ENCODE measurements at places on chromosomes 13 and 19.
A peak's percentile ranks its signal among the peaks of the same experiment; 100 is the strongest.

DNA sequence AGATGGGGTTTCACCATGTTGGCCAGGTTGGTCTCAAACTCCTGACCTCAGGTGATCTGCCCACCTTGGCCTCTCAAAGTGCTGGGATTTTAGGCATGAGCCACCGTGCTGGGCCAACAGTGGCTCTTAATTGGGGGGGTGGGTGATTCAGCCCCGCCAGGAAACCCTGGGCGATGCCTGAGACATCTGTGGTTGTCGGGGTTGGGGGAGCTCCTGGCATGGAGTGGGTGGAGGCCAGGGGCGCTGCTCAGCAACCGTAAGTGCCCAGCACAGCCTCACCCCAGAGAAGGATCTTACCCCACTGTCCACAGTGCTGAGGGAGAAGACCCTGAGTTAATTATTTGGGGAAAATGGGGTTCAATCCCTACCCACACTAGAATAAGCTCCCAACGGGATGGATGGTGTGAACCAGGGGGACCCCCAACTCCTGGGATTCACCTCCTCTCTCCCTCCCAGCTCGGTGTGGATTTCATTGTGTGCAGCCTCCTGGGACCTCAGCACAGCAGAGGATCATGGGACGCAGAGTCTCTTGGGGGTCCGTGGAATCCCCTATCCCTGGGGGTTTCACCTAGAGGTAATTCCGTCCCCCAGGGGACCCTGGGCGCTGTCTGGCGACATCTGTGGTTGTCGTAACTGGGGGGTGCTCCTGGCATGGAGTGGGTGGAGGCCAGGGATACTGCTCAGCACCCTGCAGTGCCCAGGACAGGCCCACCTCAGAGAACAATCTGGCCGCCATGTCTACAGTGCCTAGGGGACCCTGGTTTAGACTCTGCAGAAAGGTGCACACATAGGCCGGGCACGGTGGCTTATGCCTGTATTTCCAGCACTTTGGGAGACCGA lies 68.9 kb downstream of the GADD45B start:
- no peak for DNase-seq

DNA sequence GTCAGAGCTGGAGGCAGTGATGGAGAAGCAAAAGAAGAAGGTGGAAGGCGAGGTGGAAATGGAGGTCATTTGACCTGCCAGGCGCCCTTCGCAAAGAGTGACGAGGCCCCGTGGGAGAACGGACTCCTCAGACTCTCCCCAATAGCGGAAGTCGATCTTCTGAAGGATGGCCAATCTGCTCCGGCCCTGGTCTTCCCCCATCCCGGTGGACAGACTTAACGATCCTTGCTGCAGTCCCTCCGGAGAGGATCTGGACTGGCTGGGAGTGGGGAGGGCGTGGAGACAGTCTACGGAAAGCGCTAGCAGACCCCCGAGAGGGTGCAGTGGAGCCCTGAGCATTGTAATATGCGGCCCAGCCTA lies 11.9 kb downstream of the EPS8L1 start:
- DNase-seq = peak; percentile 40

DNA sequence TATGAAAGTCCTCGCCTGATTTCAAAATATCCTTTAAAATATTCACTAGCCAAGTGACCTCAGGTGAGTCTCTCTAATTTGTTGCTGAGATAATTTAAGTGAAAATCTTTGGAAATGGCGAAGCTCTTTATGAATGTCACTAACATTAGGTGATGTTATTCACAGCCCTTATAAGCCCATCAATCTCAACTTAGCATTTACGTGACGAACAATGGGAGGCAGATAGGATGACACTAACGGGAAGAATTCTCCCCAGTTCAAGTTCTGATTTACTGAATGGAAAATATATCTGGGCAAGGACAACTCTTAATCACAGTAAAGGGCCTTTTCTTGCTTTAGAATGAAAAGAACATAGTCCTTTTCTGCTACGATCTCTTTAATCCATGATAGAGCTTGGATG lies 378.7 kb downstream of the LIG4 start:
- no peak for DNase-seq

DNA sequence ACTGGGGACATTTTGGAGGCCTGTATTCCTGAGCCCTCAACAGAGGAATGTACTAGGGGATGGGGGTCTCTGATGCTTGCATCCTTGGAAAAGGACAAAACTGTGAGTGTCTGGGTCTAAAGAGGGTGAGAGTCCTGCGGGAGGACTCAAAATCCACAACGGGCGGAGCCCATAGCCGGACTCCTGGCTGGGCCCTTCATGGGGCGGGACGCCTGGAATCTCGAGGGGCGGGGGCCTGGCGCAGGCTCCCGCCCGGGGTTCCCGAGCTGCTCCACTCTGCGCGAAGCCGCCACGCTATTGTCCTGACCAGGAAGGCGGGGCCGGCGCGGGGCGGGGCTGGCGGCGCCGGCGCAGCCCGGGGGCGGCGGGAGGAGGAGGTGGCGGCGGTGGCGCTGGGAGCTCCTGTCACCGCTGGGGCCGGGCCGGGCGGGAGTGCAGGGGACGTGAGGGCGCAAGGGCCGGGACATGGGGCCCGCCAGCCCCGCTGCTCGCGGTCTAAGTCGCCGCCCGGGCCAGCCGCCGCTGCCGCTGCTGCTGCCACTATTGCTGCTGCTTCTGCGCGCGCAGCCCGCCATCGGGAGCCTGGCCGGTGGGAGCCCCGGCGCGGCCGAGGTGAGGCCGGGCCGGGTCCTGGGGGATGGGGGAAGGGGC lies at the start of gene APLP1:
Gene APLP1, plus strand, starts transcription at position 403 of the 651 bp plus-strand sequence. Its CDS starts 63 bp downstream, at position 466.
- DNase-seq = peak; percentile 41

DNA sequence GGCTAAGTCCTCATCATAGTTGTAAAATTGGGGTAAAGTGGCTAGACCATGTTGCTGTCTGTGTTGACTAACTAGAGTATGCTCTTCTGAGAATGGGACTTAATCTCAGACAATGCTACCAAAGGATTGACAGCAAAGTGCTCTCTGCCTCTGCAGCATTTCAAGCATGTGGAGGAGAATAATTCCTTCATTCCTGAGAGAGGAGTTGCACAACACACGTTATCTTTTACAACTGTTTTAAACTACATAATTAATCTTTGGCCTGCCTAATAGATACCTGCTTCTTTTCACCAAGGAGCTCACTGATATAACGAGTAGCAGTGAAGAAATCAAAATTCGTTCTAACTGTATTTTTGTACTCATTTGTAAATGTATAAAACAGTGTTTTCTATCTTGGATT lies 2172.2 kb downstream of the PCDH9 start:
- DNase-seq = no peak

DNA sequence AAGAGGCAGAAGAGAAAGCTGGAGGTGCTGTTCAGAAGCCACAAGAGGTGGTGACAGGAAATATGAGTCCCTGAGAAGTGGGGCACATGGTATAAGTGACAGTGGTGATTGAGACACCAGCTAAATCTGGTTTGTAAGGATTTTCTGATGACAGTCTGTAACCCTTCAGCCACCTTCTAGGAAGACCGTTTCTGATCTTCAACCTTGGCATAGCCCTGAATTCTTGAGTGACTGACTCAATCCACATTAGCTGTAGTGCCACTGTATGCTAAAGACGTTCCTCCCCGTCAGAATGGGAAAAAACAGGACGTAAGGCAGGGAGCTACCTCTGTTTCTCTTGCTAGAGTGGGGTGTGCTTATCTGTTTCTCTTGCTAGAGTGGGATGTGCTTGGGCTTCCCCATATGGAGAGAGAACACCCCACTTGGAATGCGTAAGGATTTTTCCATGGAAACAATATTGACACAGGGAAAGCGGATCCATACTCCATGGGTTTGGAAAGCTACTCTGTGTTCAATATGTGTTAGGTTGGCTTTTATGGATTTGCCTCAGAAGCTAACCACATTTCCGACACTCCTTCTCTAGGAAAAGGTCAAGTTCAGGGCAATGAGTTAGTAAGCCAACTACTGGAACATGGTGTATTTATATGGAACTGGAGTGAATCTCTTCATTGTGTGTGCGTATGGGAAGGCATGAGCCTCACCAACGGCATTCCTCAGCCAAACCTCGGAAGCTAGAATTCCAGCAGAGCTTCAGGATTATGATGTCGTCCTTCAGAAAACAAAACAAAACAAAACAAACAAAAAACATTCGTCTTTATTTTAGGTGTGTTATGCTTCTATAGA lies 948.8 kb upstream of the SLC10A2 start:
- DNase-seq = no peak

GRCh38 chr13:60603049-60603448 lies 206.0 kb downstream of the TDRD3 start:
- DNase-seq = no peak

DNA sequence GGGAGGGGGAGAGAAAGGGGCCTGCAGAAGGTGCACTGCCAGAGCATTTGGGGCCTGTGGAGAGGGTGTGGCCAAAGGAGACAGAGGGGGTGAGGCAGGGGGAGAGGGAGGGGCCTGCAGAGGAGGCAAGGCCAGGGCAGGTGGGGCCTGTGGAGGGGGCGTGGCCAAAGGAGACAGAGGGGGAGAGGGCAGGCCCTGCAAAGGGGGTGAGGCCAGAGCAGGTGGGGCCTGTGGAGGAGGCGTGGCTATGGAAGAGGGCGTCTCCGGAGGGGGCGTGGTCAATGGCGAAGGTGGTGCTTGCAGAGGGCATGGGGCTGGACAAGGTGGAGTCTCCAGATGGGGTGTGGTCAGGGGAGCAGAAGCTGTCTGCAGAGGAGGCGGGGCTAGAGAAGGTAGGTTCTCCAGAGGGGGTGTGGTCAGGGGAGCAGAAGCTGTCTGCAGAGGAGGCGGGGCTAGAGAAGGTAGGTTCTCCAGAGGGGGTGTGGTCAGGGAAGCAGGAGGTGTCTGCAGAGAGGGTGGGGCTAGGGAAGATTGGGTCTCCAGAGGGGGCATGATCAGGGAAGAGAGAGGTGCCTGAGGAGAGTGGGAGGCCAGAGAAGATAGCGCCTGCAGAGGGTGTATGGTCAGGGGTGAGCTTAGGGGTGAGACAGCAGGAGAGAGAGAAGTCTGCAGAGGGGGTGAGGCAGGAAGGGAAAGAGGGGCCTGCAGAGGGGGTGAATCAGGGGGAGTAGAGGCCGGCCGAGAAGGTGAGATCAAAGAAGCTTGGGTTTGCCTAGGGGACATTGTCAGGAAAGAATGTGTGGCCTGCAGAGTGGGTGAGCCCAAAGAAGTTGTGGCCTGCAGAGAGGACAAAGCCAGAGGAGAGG lies 3.4 kb downstream of the PRR36 start:
- DNase-seq = peak; percentile 38

DNA sequence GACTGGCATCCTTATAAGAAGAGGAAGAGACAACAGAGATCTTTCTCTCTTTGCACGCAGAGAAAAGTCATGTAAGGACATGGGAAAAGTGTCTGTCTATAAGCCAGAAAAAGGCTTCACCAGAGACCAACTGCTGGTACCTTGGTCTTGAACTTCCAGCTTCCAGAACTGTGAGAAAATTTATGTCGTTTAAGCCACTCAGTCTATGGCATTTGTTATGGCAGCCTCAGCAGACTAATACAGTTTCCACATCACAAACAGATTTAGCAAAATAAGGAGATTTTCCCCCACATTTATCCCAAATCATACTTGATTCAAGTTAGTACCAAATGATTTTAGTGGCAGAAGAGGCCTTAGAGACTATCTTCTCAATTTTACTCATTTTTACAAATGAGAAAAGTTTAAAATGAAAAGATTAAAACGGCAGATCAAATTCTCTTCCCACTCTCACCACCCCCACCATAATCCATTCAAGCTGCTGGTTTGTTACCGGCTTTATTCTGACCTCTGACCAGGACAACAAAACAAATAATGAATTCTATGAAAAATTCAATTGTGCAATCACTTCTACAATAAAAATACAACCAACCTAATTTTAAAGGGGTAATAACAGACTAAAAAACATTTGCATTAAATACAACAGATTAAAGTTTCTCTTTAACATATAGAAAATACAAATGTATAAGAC lies 316.3 kb downstream of the TBC1D4 start:
- DNase-seq = no peak

DNA sequence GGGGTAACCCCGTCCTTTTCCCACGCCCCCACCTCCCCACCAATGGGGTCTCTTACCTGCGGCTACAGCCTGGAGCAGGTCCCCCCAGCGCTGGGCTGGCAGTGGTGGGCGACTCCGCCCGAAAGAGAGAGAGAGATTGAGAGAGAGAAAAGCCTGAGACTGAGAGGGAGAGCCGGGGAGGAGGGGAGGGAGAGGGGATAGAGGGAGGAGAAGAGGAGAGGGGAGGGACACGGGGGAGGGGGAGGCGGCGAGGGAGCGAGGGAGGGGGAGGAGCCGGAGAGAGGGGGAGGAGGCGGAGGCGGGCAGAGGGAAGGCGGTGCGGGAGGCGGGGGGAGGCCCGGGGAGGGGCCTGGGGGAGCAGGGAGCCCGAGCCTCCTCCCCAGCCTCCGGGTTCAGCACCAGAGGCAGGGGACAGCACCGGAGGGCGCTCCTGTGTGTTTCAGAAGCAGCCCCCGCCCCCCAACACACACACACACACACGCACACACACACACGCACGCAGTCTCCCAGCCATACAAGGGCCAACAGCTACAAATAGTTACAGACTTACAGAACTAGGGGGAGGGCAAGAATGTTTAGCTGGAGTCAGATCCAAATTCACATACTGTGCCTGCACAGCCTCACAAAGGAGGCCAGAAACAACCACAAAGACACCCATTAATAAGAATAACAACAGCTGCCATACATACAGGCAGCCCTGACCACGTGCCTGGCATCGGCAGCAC lies at the start of gene SLC8A2:
Gene SLC8A2, minus strand, starts transcription at position 161 of the 725 bp plus-strand sequence. CDS start 5,490 bp downstream, outside the sequence.
- DNase-seq = no peak

DNA sequence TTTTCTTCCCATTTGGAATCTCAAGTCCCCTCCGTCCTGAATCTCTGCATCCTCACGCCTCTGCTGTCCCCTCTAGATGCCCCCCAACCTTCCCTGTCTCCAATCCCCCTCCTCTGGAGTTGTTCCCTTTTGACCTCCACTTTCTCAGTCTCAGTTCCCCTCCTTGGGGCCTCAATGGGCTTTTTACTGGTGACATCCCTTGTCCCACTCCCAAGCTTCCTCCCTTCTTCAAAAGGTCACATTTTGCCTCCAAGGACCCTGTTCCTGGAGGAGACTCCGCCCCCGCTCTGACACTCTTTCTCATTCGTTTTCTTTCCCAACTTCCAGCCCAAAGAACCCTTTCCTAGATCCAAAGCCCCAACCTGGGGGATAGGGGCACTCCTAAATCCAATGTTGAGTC lies 1.0 kb downstream of the AP2S1 start:
- peak; percentile 49 for DNase-seq

GRCh38 chr19:54149021-54149812 lies 10.3 kb downstream of the LENG1 start:
- DNase-seq = no peak

- no peak for DNase-seq
Measured at GRCh38 chr19:28039677-28040381, 1173.1 kb downstream of the UQCRFS1 start.

GRCh38 chr13:22789916-22790315 lies 390.9 kb upstream of the SGCG start:
- DNase-seq = no peak

DNA sequence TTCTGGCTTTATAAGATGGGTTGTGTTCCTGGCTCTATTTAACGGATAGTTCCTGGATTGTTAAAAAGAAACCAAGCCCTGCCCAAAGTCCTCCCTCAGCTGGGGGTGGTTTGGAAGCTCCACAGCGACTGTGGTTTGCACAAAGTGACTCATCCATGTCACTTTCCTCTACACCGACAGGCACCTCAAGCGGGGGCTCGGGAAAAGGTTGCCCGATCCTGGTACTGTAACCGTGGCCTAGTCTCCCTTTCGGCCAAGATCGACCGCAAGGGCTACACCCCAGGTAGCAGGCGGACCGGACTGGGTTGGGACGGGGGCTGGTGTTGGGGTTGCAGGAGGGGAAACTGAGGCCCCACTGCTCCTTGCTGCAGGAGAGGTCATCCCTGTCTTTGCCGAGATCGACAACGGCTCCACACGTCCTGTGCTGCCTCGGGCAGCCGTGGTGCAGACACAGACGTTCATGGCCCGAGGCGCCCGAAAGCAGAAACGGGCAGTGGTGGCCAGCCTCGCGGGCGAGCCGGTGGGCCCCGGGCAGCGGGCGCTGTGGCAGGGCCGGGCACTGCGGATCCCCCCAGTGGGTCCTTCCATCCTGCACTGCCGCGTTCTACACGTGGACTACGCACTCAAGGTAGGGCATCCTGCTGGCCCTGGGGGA lies 1.6 kb downstream of the ARRDC2 start:
- peak; percentile 70 for DNase-seq
